ENCODE measurements at places on chromosomes 2 and 18.

DNA sequence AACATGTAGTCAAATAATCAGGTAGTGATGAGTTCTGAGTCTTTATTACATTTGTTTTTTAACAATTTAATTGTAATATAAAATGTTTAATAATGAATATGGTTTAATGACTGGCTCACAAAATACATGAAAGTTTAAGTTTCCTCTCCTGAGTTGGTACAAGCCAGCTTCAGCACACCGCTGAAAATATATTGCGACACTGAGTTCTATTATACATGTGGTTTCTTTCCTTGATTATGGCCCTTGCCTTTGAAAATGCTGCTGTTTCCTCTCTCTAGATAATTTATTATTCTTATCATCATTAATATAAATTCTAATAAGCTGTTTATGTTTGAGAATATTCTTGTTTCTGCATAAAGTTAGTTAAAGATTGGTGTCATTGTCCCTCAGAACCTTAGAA lies 249.3 kb downstream of the PARD3B start:
- DNase-seq = no peak

DNA sequence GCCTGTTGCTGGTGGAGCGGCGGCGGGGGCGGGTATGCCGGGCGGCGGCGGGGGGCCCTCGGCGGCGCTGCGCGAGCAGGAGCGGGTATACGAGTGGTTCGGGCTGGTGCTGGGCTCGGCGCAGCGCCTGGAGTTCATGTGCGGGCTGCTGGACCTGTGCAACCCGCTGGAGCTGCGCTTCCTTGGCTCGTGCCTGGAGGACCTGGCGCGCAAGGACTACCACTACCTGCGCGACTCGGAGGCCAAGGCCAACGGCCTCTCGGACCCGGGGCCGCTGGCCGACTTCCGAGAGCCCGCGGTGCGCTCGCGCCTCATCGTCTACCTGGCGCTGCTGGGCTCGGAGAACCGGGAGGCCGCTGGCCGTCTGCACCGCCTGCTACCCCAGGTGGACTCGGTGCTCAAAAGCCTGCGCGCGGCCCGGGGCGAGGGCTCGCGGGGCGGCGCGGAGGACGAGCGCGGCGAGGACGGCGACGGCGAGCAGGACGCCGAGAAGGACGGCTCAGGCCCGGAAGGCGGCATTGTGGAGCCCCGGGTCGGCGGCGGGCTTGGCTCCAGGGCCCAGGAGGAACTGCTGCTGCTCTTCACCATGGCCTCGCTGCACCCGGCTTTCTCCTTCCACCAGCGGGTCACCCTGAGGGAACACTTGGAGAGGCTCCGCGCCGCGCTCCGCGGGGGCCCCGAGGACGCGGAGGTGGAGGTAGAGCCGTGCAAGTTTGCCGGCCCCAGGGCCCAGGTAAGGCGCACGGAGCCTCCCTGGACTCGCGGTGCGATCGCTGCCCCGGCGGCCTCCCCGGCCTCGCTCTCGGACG lies 1.0 kb downstream of the ZCCHC2 start:
- peak; percentile 48 for DNase-seq

DNA sequence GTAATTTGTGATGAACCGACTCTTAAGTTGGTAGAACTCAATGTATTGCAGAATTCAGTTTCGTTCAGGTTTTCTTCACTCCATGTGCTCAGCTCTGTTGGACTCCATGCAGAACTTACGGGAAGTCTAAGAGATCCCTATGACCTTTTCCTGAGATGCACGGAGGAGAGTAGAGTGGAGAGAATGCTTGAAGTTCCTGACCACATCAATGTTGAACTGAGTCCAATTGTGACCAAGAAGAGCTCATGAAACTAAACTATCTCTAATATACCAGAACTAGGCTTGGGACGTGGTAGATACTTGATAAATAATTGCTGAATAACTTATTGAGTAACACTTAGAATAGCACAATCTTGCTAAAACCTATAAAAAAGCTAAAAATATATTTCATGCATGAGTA lies 47.2 kb downstream of the TMEM178A start:
- DNase-seq = no peak

- no peak for DNase-seq
Measured at GRCh38 chr18:36757081-36757480, 71.7 kb downstream of the TPGS2 start.

DNA sequence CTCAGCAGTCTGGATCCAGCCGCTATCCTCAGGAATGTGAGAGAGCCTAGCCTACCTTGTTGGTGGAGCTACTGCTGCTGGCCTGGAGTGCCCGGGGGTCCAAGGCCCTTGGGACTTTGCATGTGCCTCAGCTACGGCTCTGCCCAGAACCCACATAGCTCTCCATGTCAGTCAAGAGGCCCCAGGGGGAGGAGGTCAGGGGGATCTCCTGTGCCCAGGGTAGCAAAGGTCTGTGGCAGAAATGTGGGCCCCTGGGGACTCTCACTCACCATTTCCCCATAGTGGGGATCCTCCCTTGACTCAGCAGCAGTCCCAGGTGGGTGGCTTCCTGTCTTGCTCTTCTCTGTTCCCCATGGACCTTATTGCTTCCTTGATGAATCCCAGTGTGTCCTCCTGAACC lies 342.7 kb upstream of the CHAC2 start:
- no peak for DNase-seq

DNA sequence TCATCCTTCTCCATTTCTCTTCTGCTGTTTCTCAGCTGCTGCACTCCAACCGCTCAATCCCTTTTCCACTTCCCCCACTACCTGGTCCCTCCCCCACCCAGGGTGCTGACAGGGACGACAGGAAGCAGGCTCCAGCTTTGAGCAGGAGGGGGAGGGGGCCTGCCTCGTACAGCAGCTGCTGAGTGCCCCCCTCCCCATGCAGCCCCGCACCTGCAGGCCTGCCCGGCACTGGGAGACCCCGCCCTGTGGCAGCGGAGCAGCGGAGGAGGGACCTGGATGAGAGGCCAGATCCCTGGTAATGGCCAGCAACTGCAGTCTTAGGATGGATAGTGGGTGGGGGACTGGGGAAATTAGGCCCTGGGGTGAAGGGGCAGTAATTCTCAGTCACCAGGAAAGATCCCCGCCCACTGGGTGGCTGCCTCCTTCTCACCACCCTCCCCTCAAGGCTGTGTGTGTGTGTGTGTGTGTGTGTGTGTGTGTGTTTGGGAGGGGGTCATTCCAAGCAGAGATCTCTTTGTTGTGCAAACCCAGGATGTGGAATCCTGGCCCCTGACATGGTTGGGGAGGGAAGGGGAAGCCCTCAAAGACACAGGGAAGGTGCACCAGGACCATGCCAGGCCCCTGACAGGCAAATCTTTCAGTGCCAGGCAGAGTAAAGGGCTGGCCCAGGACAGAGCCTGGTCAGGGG lies 6.8 kb upstream of the CRYBA2 start:
- no peak for DNase-seq
